ENCODE measurements at places on chromosomes 3 and 15. TPM values are rescaled to one million over a fixed set of nuclear protein-coding genes. Genes with fewer than 3 reads are reported as not detected.

Gene GOLGA6B
- total RNA-seq: not detected

Gene SNTN
- not detected for total RNA-seq

Gene SCAANT1
- total RNA-seq: not detected

Gene NANOGP8
- 1.5 TPM for total RNA-seq

Gene IL17RB
- 0.52 TPM for total RNA-seq

Gene CCDC9B
- total RNA-seq: 59.6 TPM

Gene FSIP1
- total RNA-seq: 1.2 TPM

Gene SCG5
- total RNA-seq: 2.6 TPM

Gene ADCY5
- 65.5 TPM for total RNA-seq

Gene MNS1
- 2.1 TPM for total RNA-seq

Gene ZNF619
- 4.0 TPM for total RNA-seq

Gene CISH
- total RNA-seq: 8.3 TPM

DNA sequence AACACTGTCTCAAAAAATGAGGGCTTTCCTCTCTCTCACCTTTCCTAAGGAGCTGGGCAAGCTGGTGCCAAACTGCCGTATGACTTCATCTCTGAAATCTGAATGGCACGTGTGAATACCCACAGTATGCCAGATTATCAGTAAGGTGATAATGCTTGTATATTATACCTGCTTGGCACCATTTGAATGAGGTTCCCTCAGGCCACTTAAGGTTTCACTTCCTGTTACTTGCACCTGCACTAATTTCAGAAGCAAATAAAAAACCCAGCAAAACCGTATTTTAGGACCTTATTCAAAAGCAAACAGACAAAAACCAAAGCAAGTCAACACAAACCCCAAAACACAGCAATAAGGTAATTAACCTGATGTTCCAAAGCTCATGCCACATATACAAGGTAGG, 19.7 kb downstream of the FOXP1 start:
- H3K36me3 ChIP-seq: peaks cover 2% of the 10 kb centered on the region
- H3K4me1 ChIP-seq: no peaks in the 10 kb centered on the region
- no peak overlapping the region for H3K4me3 ChIP-seq
- H3K27ac ChIP-seq: no peak overlapping the region
- no peaks in the 10 kb centered on the region for H3K27me3 ChIP-seq

DNA sequence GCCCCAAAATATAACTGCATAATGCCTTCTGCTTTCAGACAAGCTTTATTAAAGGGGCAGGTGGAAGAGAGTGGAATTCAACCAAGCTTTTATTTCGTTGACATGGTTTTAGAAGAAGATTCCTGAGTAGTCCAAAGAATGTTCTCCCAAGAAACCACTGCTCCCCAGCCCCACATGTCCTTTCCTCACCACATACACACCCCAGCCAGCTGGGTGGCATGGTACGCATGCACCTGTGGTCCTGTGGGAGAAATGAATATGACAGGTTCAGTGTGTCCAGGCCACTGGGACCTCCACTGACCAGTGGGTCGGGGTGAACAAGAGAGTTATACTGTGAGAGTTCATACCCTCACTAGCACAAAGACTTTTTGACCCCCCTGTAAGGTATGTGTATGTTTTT, 30.2 kb downstream of the ARID3B start:
- no peaks in the 10 kb centered on the region for H3K36me3 ChIP-seq
- no peaks in the 10 kb centered on the region for H3K27me3 ChIP-seq
- peak overlapping the region; percentile 66 for H3K27ac ChIP-seq
- H3K4me1 ChIP-seq: peaks cover 8% of the 10 kb centered on the region

- no peaks in the 10 kb centered on the region for H3K36me3 ChIP-seq
- no peaks in the 10 kb centered on the region for H3K27me3 ChIP-seq
- H3K4me3 ChIP-seq: no peak overlapping the region
- no peaks in the 10 kb centered on the region for H3K4me1 ChIP-seq
These were observed 369.6 kb upstream of the RORA start for GRCh38 chr15:61598655-61599054.

DNA sequence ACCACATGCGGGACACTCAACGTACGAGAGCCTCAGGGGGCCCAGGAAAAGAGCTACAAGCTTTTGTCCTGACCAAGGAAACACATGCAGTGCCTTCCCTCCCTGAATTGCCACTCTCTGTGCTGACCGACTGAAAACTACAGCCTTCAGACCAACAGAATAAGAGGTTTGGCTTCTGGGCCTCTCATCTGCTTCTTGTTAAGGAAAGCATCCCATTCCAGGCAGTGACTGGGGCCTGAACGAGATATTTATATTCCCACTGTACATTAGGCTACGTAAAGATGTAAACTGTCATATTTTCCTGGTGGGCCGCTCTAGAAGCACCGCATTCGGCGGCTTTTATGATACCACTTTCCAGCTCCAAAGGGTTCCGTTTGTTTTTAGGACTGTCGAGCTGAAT, 208.9 kb upstream of the TPM1 start:
- no peak overlapping the region for H3K4me3 ChIP-seq
- DNase-seq: no peak
- H3K36me3 ChIP-seq: peaks cover 8% of the 10 kb centered on the region
- H3K27me3 ChIP-seq: no peaks in the 10 kb centered on the region

- H3K27me3 ChIP-seq: no peaks in the 10 kb centered on the region
- no peaks in the 10 kb centered on the region for H3K36me3 ChIP-seq
- H3K4me3 ChIP-seq: no peak overlapping the region
- H3K27ac ChIP-seq: no peak overlapping the region
- DNase-seq: no peak
These were observed 11.8 kb downstream of the ZBTB47 start for GRCh38 chr3:42665050-42665878.

DNA sequence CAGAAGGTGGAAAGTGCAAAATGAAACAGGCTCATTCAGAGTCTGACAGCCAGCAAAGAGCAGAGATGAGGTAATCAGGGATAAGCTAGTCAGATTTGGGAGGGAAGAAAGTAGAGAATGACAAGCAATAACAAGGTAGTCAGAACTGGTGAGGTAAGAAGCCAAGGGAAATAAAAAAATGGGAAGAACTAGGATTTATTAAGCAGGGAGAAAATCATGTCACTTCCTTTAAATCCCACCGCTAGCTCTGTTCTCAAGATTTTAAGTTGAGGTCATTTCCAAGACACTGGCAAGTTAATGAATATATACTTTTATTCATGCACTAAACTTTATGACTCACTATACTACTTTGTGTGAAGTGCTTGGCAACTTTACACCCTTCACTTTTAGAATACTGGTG, 1106.8 kb downstream of the IGSF11 start:
- no peak overlapping the region for H3K4me3 ChIP-seq
- no peaks in the 10 kb centered on the region for H3K36me3 ChIP-seq
- H3K27me3 ChIP-seq: no peaks in the 10 kb centered on the region
- H3K4me1 ChIP-seq: no peaks in the 10 kb centered on the region
- no peak overlapping the region for H3K27ac ChIP-seq

DNA sequence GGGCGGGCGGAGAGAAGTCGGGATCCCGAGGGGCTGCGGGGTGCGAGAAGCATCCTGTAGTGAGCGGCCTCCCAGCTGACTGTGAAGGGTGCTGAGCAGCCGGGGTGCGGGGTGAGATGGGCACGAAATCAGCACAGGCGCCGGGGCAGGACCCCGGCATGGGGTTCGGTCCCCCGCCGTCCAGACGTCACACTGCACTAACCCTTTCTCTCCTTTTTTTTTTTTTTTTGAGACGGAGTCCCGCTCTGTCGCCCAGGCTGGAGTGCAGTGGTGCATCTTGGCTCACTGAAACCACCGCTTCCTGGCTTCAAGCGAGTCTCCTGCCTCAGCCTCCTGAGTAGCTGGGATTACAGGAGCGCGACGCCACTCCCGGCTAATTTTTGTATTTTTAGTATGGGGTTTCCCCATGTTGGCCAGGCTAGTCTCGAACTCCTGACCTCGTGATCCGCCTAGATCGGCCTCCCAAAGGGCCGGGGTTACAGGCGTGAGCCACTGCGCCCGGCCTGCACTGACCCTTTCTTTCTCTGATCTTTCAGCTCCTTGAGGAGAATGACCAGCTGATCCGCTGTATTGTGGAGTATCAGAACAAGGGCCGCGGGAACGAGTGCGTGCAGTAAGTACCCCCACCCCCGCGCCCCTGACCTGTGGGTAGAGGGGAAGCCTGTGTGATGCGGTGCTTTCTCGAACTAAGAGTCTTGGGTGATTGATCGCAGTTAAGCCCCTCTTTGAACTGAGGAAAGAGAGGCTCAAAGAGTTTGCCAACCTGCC, 513 bp downstream of the SS18L2 start:
- DNase-seq: no peak
- H3K27me3 ChIP-seq: no peaks in the 10 kb centered on the region
- H3K36me3 ChIP-seq: peaks cover 2% of the 10 kb centered on the region
- peak overlapping the region; percentile 23 for H3K27ac ChIP-seq

GRCh38 chr15:47340571-47340920, 376.8 kb upstream of the SEMA6D start:
- H3K4me3 ChIP-seq: no peak overlapping the region
- H3K36me3 ChIP-seq: no peaks in the 10 kb centered on the region
- H3K4me1 ChIP-seq: no peaks in the 10 kb centered on the region
- DNase-seq: no peak

DNA sequence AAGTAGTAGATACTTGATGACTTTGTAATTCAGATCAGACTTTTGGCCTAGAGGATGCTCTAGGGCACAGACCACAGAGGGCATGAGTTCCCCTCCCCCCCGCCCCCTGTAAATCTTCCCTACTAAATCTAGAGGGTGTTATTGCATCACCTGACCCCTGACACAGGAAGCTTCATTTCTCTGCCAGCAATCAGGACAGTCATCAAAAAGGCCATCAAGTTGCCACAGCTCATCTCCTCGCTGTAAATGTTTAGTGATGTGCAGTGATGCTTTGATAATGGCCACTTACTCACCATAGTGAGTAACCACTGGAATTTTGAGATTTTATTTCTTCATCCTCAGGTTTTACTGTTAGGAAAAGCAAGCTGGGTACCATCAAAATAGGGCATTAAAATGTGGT, 289.2 kb upstream of the CHRM5 start:
- H3K4me1 ChIP-seq: peaks cover 11% of the 10 kb centered on the region
- no peak overlapping the region for H3K27ac ChIP-seq
- H3K27me3 ChIP-seq: no peaks in the 10 kb centered on the region
- DNase-seq: no peak
- no peak overlapping the region for H3K4me3 ChIP-seq

DNA sequence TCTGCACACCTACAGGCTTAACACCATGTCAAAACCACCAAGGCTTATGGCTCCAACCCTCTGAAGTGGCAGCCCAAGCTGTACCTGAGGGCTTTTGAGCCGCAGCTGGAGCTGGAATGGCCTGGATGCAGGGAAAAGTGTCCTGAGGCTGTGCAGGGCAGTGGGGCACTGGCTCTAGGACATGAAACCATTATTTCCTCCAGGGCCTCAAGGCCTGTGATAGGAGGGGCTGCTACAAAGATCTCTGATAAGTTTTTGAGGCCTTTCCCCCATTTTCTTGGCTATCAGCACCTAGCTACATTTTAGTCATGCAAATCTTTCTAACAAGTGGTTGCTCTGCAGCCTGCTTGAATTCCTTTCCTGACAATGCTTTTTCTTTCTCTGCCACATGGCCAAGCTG, 37.6 kb downstream of the SPATA16 start:
- H3K27ac ChIP-seq: no peak overlapping the region
- H3K27me3 ChIP-seq: no peaks in the 10 kb centered on the region
- no peak for DNase-seq
- no peaks in the 10 kb centered on the region for H3K36me3 ChIP-seq

GRCh38 chr3:67655364-67656121, 1.1 kb upstream of the SUCLG2 start:
- H3K36me3 ChIP-seq: no peaks in the 10 kb centered on the region
- H3K4me3 ChIP-seq: peak overlapping the region; percentile 57
- peaks cover 2% of the 10 kb centered on the region for H3K4me1 ChIP-seq
- peak; percentile 54 for DNase-seq
- H3K27me3 ChIP-seq: no peaks in the 10 kb centered on the region

GRCh38 chr3:108171106-108171505, 51.1 kb downstream of the IFT57 start:
- DNase-seq: no peak
- H3K36me3 ChIP-seq: no peaks in the 10 kb centered on the region
- H3K27me3 ChIP-seq: no peaks in the 10 kb centered on the region
- H3K4me3 ChIP-seq: no peak overlapping the region
- H3K4me1 ChIP-seq: no peaks in the 10 kb centered on the region

- no peak overlapping the region for H3K4me3 ChIP-seq
- H3K27ac ChIP-seq: no peak overlapping the region
- no peak for DNase-seq
- H3K36me3 ChIP-seq: no peaks in the 10 kb centered on the region
- H3K27me3 ChIP-seq: no peaks in the 10 kb centered on the region
These were observed 50.9 kb downstream of the MB21D2 start for GRCh38 chr3:192866804-192867203.

- no peak overlapping the region for H3K27ac ChIP-seq
- no peaks in the 10 kb centered on the region for H3K4me1 ChIP-seq
- DNase-seq: no peak
These were observed 30.9 kb downstream of the PPCDC start for GRCh38 chr15:75054172-75054897.

DNA sequence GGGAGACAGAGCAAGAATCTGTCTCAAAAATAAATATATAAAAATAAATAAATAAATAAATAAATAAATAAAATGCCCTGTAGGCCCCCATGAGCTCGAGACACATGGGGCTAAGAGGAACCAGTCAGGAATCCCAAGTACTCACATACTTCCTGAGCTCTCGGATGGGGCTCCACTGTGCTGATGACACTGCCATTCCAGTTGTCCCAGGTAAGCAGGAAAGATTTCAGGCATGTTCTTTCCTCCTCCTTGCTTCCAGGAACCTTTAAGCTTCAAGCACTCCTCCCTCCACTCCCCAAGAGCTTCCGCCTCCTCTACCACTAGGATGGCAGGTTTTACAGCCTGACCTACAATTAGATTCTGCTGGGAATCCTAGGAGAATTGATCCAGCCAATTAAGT, 113.4 kb downstream of the SLC49A4 start:
- no peaks in the 10 kb centered on the region for H3K4me1 ChIP-seq
- no peak overlapping the region for H3K27ac ChIP-seq
- no peak for DNase-seq
- no peaks in the 10 kb centered on the region for H3K27me3 ChIP-seq
- H3K4me3 ChIP-seq: no peak overlapping the region
- no peaks in the 10 kb centered on the region for H3K36me3 ChIP-seq

DNA sequence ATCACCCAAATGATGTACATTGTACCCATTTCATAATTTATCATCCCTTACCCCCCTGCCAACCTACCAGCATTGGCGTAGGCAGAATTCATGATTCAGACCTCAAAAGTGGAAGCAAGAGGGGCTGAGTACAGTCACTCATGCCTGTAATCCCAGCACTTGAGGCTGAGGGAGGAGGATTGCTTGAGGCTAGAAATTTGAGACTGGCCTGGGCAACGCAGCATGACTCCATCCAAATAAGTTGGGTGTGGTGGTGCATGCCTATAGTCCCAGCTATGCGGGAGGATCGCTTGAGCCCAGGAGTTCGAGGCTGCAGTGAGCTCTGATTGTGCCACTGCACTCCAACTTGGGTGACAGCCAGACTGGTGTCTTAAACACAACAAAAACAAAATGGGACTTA, 10.4 kb downstream of the TTC14 start:
- H3K27ac ChIP-seq: no peak overlapping the region
- H3K4me1 ChIP-seq: no peaks in the 10 kb centered on the region
- no peak for DNase-seq
- no peak overlapping the region for H3K4me3 ChIP-seq
- no peaks in the 10 kb centered on the region for H3K27me3 ChIP-seq

- no peaks in the 10 kb centered on the region for H3K4me1 ChIP-seq
- no peak overlapping the region for H3K27ac ChIP-seq
- no peak for DNase-seq
- no peaks in the 10 kb centered on the region for H3K27me3 ChIP-seq
- H3K4me3 ChIP-seq: no peak overlapping the region
- no peaks in the 10 kb centered on the region for H3K36me3 ChIP-seq
These were observed 40.2 kb upstream of the PYGO1 start for GRCh38 chr15:55628369-55628730.

- H3K4me3 ChIP-seq: peak overlapping the region; percentile 55
- H3K27ac ChIP-seq: no peak overlapping the region
- DNase-seq: no peak
- no peaks in the 10 kb centered on the region for H3K27me3 ChIP-seq
These were observed 340 bp downstream of the TMEM44 start for GRCh38 chr3:194632809-194633348.

All from aorta (tissue), 5 donors.